ENCODE measurements at places on chromosomes 2 and 18. TPM values are rescaled to one million over a fixed set of nuclear protein-coding genes. Genes with fewer than 3 reads are reported as not detected.

Gene RIT2
- total RNA-seq = not detected

Gene MC2R
- total RNA-seq = not detected

Gene COL3A1
- total RNA-seq = 0.20 TPM

Gene PLGLB2
- 0.16 TPM for total RNA-seq

Gene B3GNT7
- 2.3 TPM for total RNA-seq

Gene FEZ2
- total RNA-seq = 42.3 TPM

Gene DAW1
- 3.2 TPM for total RNA-seq

Gene KIAA2012
- not detected for total RNA-seq

Gene AMER3
- total RNA-seq = not detected

Gene REG3A
- total RNA-seq = not detected

Gene SCTR
- not detected for total RNA-seq

Gene CYP27C1
- total RNA-seq = 3.2 TPM

Gene RTN4
- 537 TPM for total RNA-seq

Gene GRHL1
- total RNA-seq = 0.84 TPM

Gene PIKFYVE
- total RNA-seq = 8.0 TPM

Gene GRP
- not detected for total RNA-seq

Gene IL1RL1
- 1.0 TPM for total RNA-seq

Gene SLC9A2
- total RNA-seq = 3.0 TPM

Gene ERICH2
- not detected for total RNA-seq

Gene ANKRD36B
- 4.3 TPM for total RNA-seq
